Activated naive CD8-positive, alpha-beta T cell treated with anti-CD3 and anti-CD28 coated beads, Interleukin-2, amount 10 ng/mL, durations not matched to agents 7 days and 5 days (primary cell): ENCODE measurements at places on chromosomes 13 and 19. TPM values are rescaled to one million over a fixed set of nuclear protein-coding genes. Genes with fewer than 3 reads are reported as not detected.

The TRPM4 gene
- 0.19 TPM for total RNA-seq

GRCh38 chr13:95471960-95472359, 80.6 kb upstream of the CLDN10 start:
- DNase-seq, result no peak
- H3K27ac ChIP-seq, result no peak overlapping the region
- H3K4me1 ChIP-seq, result no peaks in the 10 kb centered on the region
- H3K36me3 ChIP-seq, result no peaks in the 10 kb centered on the region

- DNase-seq, result no peak
- no peak overlapping the region for H3K27ac ChIP-seq
- no peak overlapping the region for H3K4me3 ChIP-seq
- H3K27me3 ChIP-seq, result no peaks in the 10 kb centered on the region
- H3K36me3 ChIP-seq, result peaks cover 42% of the 10 kb centered on the region
- peaks cover 11% of the 10 kb centered on the region for H3K4me1 ChIP-seq
Measured at GRCh38 chr19:32363632-32364031, 18.2 kb downstream of the ZNF507 start.

- H3K4me1 ChIP-seq, result no peaks in the 10 kb centered on the region
- no peaks in the 10 kb centered on the region for H3K36me3 ChIP-seq
- H3K27me3 ChIP-seq, result no peaks in the 10 kb centered on the region
- no peak overlapping the region for H3K4me3 ChIP-seq
- no peak for DNase-seq
- no peak overlapping the region for H3K27ac ChIP-seq
Measured at GRCh38 chr13:107900775-107901174, 314.6 kb downstream of the LIG4 start.

DNA sequence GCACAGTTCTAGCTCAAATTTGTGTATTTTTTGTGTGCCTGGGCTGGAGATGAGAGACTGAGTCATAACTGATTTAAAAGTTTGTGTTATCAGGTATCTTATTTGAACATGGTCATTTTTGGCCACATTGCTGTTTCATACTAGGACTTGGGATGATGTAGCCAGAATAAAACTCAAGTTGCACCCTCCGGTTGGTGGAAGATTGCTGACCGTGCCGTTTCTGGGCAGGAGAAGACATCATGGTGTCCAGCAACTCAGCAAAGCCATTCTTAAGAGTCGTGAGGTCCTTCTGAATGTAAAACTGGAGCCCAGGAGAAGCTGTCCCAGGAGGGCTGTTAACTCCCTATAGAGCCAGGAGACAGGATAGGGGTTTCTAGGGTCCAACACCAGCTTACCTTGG, 7.6 kb downstream of the CEBPG start:
- no peaks in the 10 kb centered on the region for H3K27me3 ChIP-seq
- no peak for DNase-seq
- H3K4me3 ChIP-seq, result no peak overlapping the region
- H3K36me3 ChIP-seq, result peaks cover 11% of the 10 kb centered on the region
- H3K4me1 ChIP-seq, result peaks cover 17% of the 10 kb centered on the region
- no peak overlapping the region for H3K27ac ChIP-seq

The METTL21C gene
- not detected for total RNA-seq

GRCh38 chr13:59210543-59210942, 953.2 kb downstream of the DIAPH3 start:
- H3K4me3 ChIP-seq, result no peak overlapping the region
- H3K27ac ChIP-seq, result no peak overlapping the region
- DNase-seq, result no peak
- H3K36me3 ChIP-seq, result no peaks in the 10 kb centered on the region
- no peaks in the 10 kb centered on the region for H3K4me1 ChIP-seq
- H3K27me3 ChIP-seq, result peaks cover 5% of the 10 kb centered on the region

The CLDND2 gene
- total RNA-seq, result 13.4 TPM

DNA sequence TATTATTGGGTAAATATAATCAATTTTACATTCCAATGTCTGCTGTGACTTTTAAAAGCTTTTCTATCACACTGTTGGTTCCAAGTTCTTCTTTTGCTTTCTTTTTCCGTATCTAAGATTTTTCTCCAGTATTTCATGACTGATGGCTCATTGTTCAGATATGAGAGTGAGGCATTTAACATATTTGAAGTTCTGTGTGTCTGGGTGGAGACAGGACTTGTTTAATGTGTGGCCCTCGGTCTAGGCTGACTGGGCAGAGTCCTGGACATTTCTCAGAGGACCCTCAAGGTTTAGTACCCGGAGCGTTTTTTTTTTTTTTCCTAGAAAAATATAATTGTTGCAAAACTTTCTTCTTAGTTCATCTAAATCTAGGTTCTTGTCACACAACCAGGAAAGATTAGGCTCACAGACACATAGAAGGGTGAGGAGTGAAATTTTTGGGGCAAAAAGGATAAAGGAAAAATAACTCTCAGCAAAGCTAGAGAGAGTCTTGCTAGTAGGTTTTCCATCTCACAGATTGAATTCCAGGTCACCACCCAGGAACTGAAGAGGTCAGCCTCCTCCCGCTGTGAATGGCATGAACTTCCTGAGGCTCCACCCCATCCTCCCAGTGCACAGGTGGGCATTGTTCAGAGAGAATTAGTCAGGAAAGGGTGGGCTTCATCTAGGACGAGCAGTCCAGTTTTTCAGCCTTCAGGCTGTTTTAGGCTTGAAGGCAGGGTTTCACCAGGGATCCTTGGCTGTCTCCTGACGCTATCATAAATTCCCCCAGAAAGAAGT, 1002.4 kb upstream of the PCDH9 start:
- no peaks in the 10 kb centered on the region for H3K36me3 ChIP-seq
- no peaks in the 10 kb centered on the region for H3K4me1 ChIP-seq
- no peaks in the 10 kb centered on the region for H3K27me3 ChIP-seq
- H3K4me3 ChIP-seq, result no peak overlapping the region
- no peak overlapping the region for H3K27ac ChIP-seq

GRCh38 chr19:35528218-35529038, at the start of gene SBSN:
TSS of gene SBSN (minus strand) at chr19:35528311. CDS start at chr19:35528281, 30 bp downstream.
- H3K36me3 ChIP-seq, result no peaks in the 10 kb centered on the region
- H3K4me3 ChIP-seq, result no peak within 1 kb of the TSS
- peaks cover 6% of the 10 kb centered on the region for H3K4me1 ChIP-seq

- peaks cover 8% of the 10 kb centered on the region for H3K4me1 ChIP-seq
- no peak overlapping the region for H3K27ac ChIP-seq
- DNase-seq, result peak; percentile 33
- peaks cover 53% of the 10 kb centered on the region for H3K27me3 ChIP-seq
Measured at GRCh38 chr13:23902975-23903905, 5.9 kb upstream of the C1QTNF9B start.

- peaks cover 5% of the 10 kb centered on the region for H3K27me3 ChIP-seq
- H3K4me3 ChIP-seq, result no peak overlapping the region
- no peak for DNase-seq
- peaks cover 6% of the 10 kb centered on the region for H3K4me1 ChIP-seq
- H3K36me3 ChIP-seq, result no peaks in the 10 kb centered on the region
Measured at GRCh38 chr13:111370570-111371535, 50.4 kb downstream of the TEX29 start.

GRCh38 chr13:73715911-73716510, 418.2 kb downstream of the KLF12 start:
- no peaks in the 10 kb centered on the region for H3K27me3 ChIP-seq
- DNase-seq, result no peak
- H3K4me1 ChIP-seq, result peaks cover 40% of the 10 kb centered on the region
- H3K27ac ChIP-seq, result peak overlapping the region; percentile 91

GRCh38 chr13:34731486-34731885, 210.6 kb upstream of the NBEA start:
- no peaks in the 10 kb centered on the region for H3K4me1 ChIP-seq
- H3K27me3 ChIP-seq, result no peaks in the 10 kb centered on the region
- H3K36me3 ChIP-seq, result no peaks in the 10 kb centered on the region
- no peak for DNase-seq
- no peak overlapping the region for H3K27ac ChIP-seq

GRCh38 chr19:46076951-46077814, 36.4 kb upstream of the IGFL4 start:
- H3K27me3 ChIP-seq, result peaks cover 68% of the 10 kb centered on the region
- peaks cover 5% of the 10 kb centered on the region for H3K4me1 ChIP-seq
- H3K4me3 ChIP-seq, result peak overlapping the region; percentile 14
- peak; percentile 38 for DNase-seq
- no peak overlapping the region for H3K27ac ChIP-seq
- no peaks in the 10 kb centered on the region for H3K36me3 ChIP-seq

The TRMT1 gene
- total RNA-seq, result 54.3 TPM

GRCh38 chr19:8826371-8826770, 5.7 kb downstream of the ZNF558 start:
- H3K27me3 ChIP-seq, result no peaks in the 10 kb centered on the region
- H3K36me3 ChIP-seq, result peaks cover 56% of the 10 kb centered on the region
- DNase-seq, result no peak
- H3K4me1 ChIP-seq, result peaks cover 19% of the 10 kb centered on the region
- no peak overlapping the region for H3K27ac ChIP-seq

DNA sequence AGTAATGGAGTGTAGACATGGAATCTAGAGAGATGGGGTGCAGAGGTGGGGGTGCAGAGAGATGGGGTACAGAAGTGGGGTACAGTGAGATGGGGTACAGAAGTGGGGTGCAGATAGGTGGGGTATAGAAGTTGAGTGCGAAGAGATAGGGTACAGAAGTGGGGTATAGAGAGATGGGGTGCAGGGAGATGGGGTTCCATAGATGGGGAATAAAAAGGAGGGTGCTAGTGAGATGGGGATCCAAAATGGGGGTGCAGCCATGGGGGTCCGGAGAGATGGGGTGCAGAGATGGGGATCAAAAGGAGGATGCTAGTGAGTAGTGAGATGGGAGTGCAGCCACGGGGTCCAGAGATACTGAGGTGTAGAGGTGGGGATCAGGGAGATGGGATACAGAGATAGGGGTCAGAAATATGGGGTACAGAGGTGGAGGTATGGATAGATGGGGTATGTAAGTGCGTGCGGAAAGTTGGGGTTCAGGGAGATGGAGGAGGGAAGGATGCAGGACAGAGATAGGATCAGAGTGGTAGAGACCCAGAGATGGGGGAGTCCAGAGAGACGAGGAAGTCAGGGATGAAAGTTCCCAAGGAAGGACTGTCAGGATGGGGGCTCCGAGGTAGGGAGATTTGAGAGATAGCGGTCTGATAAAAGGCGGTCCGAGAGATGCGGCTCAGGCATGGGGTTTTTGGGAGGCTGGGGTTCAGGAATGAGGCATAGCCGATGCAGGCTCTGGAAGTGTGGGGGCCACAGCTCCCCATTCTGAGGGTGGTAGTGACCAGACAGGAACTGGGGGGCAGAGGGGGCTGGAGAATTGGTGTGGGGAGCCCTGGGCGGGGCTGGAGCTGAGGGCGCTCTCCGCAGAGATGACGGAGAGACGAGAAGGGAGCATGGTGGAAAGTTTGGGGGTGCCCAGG, 3.4 kb downstream of the PALM3 start:
- H3K36me3 ChIP-seq, result peaks cover 4% of the 10 kb centered on the region
- H3K4me1 ChIP-seq, result peaks cover 12% of the 10 kb centered on the region
- peaks cover 38% of the 10 kb centered on the region for H3K27me3 ChIP-seq
- H3K27ac ChIP-seq, result no peak overlapping the region
- DNase-seq, result no peak

- no peak for DNase-seq
- no peaks in the 10 kb centered on the region for H3K27me3 ChIP-seq
- peaks cover 73% of the 10 kb centered on the region for H3K36me3 ChIP-seq
- no peak overlapping the region for H3K4me3 ChIP-seq
- no peaks in the 10 kb centered on the region for H3K4me1 ChIP-seq
- no peak overlapping the region for H3K27ac ChIP-seq
Measured at GRCh38 chr19:52590728-52591127, 20.6 kb downstream of the ZNF701 start.

- H3K27me3 ChIP-seq, result peaks cover 9% of the 10 kb centered on the region
- H3K4me1 ChIP-seq, result no peaks in the 10 kb centered on the region
- no peak overlapping the region for H3K4me3 ChIP-seq
Measured at GRCh38 chr19:31315652-31316051, 33.6 kb downstream of the TSHZ3 start.
